Body of pancreas (tissue), 4 donors: ENCODE measurements at places on chromosomes 12 and 14. TPM values are rescaled to one million over a fixed set of nuclear protein-coding genes. Genes with fewer than 3 reads are reported as not detected.

Gene LYZ
- 18.8 TPM for total RNA-seq

Gene LGMN
- 41.8 TPM for total RNA-seq

Gene RIMBP2
- 7.3 TPM for total RNA-seq

Gene CLEC6A
- not detected for total RNA-seq

Gene IGF1
- total RNA-seq = 15.8 TPM

Gene PDZRN4
- total RNA-seq = 0.52 TPM
